ENCODE measurements at places on chromosomes 5 and 9. TPM values are rescaled to one million over a fixed set of nuclear protein-coding genes. Genes with fewer than 3 reads are reported as not detected.

Gene TCERG1
- 55.0 TPM for total RNA-seq

Gene EFNA5
- total RNA-seq: 24.6 TPM

Gene TMEM232
- 10.9 TPM for total RNA-seq

Gene SCGB3A2
- not detected for total RNA-seq

Gene FCN2
- not detected for total RNA-seq

Gene CDKN2B
- 28.3 TPM for total RNA-seq

Gene OGN
- not detected for total RNA-seq
